Muscle of leg (tissue), 16 donors: ENCODE measurements at places on chromosomes 13 and 19. TPM values are rescaled to one million over a fixed set of nuclear protein-coding genes. Genes with fewer than 3 reads are reported as not detected.

PSG7 gene
- total RNA-seq: not detected

DNA sequence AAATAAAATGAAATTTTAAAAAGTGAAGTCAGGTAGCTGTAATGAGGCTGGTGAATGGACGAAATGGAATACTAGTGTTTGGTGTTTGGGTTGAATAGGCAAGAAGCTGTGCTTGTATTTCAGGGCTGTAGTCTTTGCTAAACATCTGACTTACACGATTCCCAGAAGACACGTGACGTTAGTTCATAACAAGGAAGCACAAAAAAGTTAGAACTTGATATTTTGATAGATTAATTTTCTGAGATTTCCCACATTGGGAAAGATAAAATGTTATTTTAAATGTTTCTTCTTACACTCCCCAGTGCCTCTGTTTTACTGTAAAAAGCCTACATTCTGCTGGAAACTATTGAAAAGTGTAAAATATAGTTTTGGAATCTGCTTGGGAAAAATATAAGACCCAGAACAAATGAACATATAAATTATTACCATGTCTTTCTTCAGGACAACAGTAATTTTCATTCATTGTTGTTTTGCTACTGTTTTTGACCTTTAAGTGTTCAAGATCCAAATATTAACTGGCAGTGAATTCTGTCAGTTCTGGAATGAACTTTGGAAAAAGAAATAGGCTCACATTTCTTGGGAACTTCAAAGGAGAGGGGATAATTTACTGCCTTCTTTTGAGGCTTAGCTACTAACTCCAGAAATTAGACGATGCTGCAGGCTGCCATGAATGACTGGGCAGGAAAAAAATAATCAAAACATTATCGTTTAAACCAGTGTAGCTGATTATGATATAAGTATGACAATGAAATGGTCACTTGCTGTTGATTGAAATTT, 241.3 kb downstream of the SLITRK6 start:
- DNase-seq: peak; percentile 77

DNA sequence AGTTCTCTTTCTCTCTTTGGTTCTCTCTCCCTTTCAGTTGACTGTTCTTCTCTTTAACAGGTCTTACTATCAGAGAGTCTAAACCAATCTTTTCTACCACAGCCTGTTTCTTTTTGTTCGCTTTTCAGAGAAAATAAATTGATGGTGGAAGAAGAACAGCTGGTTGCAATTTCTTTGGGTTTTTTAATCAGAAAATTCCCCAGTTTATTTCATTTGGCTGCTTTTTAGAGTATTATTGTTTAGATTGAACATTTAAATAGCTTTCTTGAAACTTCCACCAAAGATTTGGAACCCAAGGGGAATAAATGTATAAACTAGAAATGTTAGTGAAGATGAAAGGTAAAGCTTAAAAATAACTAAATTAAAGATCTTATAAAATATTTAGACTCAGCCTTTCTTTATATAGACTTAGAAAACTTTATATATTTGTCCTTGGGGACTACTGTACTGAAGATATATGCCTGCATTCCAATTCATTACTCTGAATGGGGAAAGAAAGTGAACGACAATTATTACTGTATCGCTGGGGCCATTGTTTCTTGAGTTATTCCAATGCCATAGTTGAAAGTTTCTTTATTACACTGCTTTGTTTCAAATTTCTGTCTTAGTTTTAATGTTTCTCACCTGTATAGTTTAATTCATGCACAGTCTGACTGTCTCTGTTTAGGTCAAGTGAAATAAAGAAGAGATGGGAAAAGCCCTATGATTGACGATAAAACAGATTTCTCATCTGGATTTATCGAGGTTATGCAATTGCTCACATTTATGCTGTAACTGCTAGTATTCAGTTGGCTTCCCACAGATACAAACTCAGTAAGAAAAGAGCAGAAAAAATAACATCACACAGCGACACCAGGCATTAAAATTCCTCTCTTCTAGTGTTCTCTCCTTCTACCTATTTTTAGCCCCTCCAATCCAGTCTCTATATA, 169.4 kb upstream of the CSNK1A1L start:
- peak; percentile 85 for DNase-seq

DNA sequence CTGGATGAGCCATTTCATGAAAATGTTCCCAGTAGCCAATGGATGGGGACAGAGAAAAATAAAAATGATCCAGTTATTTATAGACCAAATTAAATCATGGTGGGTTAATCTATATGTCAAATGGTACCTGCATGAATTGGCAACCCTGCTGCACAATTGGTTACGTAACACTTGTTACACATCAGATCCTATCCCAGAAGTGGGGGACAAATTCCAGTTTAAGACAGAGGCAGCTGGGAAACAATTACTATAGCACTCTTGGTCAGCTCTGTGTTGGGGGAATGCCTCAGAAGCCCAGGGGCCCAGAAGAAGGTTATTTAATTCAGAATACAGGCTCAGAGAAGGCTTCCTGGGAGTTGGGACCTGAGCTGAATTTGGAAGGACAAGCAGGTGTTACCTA, 81.1 kb upstream of the FLT1 start:
- no peak for DNase-seq

GRCh38 chr19:10452726-10453618, 32.6 kb downstream of the PDE4A start:
- no peak for DNase-seq

- DNase-seq: peak; percentile 72
These were observed 1.1 kb downstream of the COMP start for GRCh38 chr19:18789883-18790565.

HIF3A gene
- total RNA-seq: 93.6 TPM

DNA sequence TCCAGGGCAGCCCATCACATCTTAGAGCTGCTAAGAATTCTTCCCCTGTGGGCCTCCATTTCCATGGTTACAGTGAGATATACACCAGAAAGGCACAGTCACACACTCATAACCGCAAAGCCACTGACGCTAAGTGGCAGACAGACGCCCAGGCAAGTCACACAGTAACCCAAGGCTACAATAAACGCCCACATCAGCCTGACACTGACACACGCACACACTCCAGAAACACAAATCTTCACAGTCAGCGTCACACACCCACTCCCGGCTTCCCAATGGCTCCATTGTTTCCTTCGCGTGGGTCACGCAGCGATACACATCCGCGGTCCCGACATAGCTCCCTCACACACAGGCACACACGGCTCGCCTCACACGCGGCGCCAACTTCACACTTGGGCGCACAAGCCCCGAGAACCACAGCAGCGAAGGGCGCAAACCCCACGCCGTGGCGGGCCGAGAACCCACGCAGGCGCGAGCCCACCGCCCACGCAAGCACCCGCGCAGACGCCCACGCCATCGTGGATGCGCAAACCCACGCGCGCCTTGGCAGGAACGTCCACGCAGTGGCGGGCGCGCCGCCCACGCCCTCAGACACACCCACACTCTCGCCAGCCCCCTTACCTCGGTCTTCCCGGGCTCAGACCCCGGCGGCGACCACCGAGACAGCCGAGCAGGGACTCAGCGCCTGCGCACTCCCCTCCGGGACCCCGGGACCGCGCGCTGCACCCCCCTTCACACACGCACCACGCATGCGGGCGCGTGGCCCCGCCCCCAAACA, at the start of gene ZNF667:
Gene ZNF667, minus strand, starts transcription at position 695 of the 778 bp plus-strand sequence. CDS start 14,975 bp downstream, outside the sequence.
- DNase-seq: peak; percentile 69

ZNF98 gene
- total RNA-seq: 0.40 TPM

DNA sequence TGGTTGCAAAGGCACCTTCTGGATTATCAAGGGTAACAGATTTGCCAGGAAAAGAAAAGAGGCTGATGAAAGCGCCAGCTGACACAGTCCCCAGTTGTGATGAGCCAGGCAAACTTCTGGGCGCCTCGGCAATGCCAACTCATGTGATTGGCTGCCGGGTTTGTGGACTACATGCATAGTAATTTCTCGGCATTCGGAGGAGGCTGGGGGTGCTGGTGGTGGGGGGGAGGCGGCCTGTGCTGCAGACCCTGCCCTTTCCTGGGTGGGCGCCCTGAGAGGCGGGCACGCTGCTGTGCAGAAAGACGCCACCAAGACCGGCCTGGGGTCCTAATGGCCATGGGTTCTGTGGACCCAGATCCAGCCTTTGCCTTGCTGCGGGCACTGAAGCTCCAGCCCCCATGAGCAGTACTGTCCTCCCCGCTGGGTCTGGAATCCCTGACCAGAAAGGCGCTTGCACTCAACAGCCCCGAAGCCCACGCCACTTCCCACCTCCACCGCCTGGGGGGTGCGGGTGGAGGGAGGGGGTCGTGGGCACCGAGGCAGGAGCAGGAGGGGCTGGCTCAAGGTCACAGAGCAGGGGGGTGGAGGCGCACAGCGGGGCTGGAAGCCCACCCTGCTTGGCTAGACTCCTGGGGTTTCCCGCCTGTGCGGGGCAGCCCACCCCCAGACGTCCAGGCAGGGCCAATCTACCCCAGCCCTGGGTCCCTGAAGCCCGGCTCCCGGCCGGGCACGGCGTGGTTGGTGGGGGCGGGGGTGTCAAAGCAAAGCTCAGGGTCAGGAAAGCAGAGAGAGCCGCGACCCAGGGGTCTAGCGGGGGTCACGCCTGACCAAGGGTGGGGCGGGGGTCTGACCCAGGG, 1.0 kb downstream of the DIRAS1 start:
- DNase-seq: no peak

DNA sequence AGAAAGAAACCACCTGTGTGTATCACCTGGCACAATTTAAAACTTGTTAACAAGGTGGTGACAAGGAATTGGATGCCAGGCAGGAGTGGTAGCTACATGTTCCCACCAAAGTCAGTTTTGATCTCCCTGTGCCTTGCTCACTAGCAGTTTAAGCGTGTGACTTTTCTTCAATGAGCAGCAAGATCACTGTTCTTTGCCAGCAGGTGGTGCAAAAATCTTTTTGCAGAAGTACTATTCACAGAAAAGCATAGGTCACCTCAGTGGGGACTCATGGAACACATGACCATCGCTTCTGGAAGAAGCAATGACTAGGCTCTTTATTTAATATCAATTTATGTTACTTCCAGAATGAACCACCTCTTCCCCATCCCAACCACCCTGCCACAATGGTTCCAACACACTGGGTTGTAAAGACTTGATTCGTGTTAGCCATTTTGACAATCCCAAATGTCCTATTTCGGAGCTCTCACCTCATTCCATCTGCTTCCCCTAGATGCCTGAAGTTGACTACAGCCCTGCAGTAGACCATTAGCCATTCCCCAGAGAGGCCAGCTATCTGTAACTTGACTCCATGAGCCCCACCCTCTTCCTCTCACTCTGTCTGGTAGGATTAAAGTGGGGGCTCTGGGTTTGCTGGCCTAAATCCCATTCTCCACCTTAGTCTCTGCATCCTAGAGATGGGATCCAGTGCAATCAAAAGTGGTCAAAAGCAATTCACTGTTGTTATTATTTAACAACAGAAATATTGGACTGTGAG, 59.1 kb upstream of the TNFRSF19 start:
- DNase-seq: peak; percentile 46

DNA sequence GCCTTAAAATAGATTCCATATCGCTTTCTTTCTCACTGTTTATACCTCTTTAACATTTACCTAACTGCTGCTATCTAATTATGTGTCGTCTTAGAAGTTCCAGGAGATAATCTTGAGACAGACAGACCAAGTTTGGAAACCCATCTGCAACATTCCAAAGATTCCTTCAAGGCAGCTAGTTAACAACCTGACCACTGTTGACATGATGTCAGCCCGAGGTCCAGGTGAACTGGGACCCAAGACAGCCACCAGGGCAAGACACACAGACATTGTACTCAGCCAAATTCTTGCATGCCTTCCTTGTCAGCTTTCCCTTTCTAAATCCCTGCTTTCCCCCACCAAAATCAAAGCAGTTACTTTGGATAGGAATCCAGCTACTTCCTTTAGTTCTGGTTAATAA, 1476.5 kb upstream of the PRR20A start:
- no peak for DNase-seq

DACT3 gene
- total RNA-seq: 14.6 TPM

GRCh38 chr13:51999921-52000320, 11.3 kb downstream of the ATP7B start:
- no peak for DNase-seq

LILRB5 gene
- 5.5 TPM for total RNA-seq

DNA sequence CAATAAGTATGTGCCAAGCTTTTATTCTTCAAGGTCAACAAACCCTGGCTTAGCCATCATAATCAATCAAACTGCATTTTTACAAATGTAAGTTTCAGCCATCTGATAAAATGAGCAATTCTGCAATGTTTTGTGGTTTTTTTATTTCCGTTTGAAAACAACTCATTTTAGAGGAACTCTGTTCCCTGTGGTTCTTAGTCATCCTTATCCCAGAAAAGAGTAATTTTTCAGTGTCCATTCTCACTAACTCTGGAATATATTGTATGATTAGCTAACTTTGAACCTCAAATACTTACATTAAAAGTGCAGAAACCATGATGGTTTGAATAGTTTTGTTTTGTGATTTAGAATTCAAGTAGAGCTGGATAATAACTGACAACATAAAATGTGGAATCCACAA, 87.6 kb downstream of the IRS2 start:
- no peak for DNase-seq

- DNase-seq: peak; percentile 67
These were observed 11.7 kb upstream of the ADGRE5 start for GRCh38 chr19:14369399-14370168.

DNA sequence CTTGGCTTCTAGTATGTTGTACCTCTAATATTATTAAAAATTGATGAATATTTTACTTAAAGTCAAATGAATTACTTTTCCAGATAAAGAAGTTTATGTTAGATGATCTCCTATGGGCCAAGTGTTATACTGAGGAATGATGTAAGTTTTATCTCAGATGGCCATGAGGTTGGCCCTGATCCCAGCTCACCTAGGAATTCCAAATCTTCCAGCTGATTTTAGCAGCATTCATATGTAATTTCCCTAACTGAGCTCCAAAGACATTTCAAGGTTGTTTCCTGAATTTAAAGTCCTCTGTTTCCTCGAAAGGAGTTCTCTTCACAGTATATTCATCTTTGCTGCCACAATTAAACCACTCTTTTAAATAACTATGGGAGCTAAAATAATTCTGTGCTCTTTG, 1670.4 kb upstream of the SPRY2 start:
- DNase-seq: peak; percentile 19

DNA sequence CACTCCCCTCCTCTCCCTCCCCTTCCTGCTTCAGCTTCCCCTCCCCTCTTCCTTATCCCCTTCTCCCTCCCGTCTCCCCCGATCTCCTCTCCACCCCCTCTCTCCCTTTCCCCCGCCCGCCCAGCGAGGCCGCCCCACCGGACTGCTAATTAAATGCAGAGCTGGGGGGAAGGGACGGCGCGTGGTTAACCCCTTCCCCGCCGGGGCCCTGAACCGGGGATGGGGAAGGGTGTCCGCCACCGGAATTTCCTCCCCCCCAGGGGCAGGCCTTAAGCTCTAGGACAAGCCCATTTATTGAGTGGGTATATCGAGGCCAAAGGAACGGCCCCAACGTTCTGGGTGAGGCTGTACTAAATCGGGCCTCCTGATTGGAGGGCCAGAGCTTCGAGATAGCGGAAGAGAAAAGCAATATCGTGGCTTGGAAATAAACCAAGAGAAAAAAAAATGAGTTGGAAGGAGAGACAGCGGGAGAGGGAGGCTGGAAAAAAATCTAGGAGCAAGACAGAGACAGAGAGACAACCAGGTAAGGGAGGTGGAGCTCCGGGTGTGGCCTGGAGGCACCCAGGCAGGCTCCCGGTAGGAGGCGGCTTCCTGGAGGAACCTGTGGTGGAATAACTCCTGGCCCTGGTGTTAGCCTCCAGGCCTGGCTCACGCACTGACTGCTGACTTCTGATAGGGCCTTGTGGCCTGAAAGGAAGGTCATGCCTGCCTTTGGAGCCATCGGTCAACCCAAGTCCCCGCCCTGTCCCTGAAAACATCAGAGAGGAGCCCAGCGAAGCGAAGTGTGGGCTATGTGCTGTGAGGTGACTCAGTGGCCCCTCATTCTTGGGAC, 11.6 kb upstream of the JUND start:
- peak; percentile 96 for DNase-seq

ZIK1 gene
- total RNA-seq: 9.2 TPM

- DNase-seq: no peak
These were observed 23.8 kb downstream of the TMED1 start for GRCh38 chr19:10812196-10812595.

- DNase-seq: no peak
These were observed 58.4 kb downstream of the SPRYD7 start for GRCh38 chr13:49877629-49878218.
